ENCODE measurements at places on chromosomes 16 and 17. TPM values are rescaled to one million over a fixed set of nuclear protein-coding genes. Genes with fewer than 3 reads are reported as not detected.

Gene ANKRD40CL
- total RNA-seq, result not detected

GRCh38 chr16:72947379-72948237 is 100.3 kb downstream of the ZFHX3 start:
- DNase-seq, result peak; percentile 58
- peak overlapping the region; percentile 12 for H3K4me3 ChIP-seq
- peaks cover 10% of the 10 kb centered on the region for H3K4me1 ChIP-seq
- H3K36me3 ChIP-seq, result peaks cover 3% of the 10 kb centered on the region

DNA sequence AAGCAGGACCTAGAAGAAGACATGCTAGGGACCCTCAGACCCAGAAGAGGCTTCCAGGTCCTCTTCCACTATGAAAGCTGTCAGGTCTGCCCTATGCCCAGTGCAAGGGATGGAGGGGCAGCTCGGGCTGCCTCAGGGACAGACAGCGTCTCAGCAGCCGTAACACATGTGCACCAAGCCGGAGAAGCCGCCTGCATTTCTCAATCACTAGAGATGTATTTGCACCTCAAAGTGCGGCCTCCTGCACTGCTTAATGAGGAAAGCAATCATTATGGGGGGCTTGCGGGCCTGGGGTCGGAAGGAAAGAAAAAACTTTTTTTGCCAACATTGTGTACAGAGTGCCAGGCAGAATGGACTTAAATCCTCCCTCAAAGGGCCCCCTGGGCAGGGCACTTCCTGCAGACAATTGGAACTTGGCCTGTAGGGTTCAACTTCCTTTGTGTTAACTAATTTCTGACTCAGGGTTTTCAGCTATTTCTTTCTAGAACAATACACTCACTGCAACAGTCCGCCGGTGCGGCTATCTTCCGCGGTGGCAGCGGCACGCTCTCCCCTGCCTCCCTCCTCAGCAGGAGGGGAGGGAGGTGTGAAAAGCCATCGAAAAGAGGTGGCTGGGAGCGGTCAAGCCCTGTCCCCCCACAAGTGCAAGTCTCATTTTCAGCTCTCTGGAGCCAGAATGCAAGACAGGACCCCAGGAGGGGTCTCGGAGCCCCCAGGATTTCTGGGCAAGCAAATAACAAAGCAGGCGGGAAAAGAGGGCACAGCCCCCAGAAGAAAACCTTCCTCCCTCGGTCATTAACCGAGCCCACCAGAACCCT is 101.2 kb downstream of the ZNF423 start:
- H3K36me3 ChIP-seq, result no peaks in the 10 kb centered on the region
- no peak for DNase-seq
- H3K27ac ChIP-seq, result no peak overlapping the region
- H3K4me1 ChIP-seq, result no peaks in the 10 kb centered on the region
- H3K27me3 ChIP-seq, result no peaks in the 10 kb centered on the region
- peak overlapping the region; percentile 42 for H3K4me3 ChIP-seq

GRCh38 chr17:72022328-72023275 is 98.2 kb upstream of the SOX9 start:
- H3K27ac ChIP-seq, result no peak overlapping the region
- DNase-seq, result no peak
- H3K4me3 ChIP-seq, result no peak overlapping the region
- no peaks in the 10 kb centered on the region for H3K4me1 ChIP-seq
- no peaks in the 10 kb centered on the region for H3K36me3 ChIP-seq

DNA sequence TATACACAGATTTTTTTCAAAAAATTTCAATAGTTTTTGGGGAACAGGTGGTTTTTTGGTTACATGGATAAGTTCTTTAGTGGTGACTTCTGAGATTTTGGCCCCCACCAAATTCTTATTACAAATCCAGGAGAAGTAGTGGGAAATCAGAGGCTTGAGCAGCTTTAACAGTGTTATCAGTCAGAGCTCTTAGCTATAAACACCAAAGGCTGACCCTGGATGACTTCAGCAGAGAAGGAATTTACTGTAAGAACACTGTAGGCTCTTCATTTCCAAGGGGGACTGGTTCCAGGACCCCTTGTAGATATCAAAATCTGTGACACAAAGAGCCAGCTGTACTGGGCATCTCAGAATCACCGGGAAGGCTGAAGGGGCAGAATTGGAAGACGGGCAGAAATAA is 17.8 kb downstream of the MPHOSPH6 start:
- peaks cover 2% of the 10 kb centered on the region for H3K36me3 ChIP-seq
- no peaks in the 10 kb centered on the region for H3K27me3 ChIP-seq
- H3K4me3 ChIP-seq, result no peak overlapping the region
- no peak for DNase-seq
- H3K4me1 ChIP-seq, result no peaks in the 10 kb centered on the region

DNA sequence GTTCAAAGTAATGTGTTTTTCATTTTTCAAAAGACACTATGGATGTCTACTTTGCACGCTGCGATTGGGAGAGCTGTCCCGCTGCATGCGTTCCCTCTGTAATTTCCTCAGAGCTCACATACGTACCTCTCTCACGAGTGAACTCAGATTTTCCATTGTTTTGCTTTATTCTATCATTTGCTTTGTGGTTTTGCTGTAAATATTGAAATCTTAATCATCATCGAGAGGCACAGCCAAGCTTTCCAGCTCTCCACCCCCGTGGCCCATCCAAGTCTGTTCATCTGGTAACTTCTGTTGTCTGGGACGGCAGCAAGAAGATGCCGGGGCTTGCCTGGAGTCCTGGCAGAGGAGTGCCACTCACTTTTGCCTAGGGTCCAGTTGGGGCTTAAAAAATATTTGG is 21.1 kb downstream of the TMC6 start:
- no peaks in the 10 kb centered on the region for H3K36me3 ChIP-seq
- peak; percentile 57 for DNase-seq
- no peaks in the 10 kb centered on the region for H3K27me3 ChIP-seq
- H3K4me3 ChIP-seq, result no peak overlapping the region
- H3K4me1 ChIP-seq, result no peaks in the 10 kb centered on the region

- H3K4me1 ChIP-seq, result no peaks in the 10 kb centered on the region
- no peaks in the 10 kb centered on the region for H3K36me3 ChIP-seq
- no peak overlapping the region for H3K27ac ChIP-seq
- no peak for DNase-seq
Measured at GRCh38 chr17:38427160-38427949, 909 bp upstream of the ARHGAP23 start.
